ENCODE measurements at places on chromosomes 4 and X.

- no peak for DNase-seq
These were observed 246.2 kb upstream of the PITX2 start for GRCh38 chr4:110869114-110869513.

DNA sequence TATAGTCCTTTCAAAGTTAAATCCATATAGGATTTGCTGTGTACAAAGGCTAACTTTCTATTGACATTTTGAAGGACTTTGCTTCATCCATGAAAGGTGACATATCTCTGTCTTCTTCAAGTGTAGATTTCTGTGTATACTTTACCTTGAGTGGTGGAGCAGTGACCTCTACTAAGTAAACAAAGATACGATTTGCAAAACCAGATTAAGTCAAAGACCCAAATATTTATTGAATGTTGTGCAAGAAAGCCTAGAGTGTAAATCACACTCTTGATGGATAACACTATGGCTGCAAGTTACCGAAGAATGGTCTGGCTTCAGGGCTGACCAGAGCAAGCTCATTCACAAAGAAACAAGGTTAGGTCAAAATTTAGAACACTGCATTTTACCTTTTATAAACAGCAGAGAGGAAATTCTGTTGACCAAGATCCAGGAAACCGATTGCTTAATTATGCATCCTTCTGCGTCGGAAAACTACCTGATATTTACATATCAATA lies 5.4 kb upstream of the FGG start:
- no peak for DNase-seq

GRCh38 chr4:169080981-169081380 lies 70.9 kb upstream of the CBR4 start:
- no peak for DNase-seq

- DNase-seq, result no peak
These were observed 34.7 kb downstream of the TMPRSS11A start for GRCh38 chr4:67928546-67928945.

GRCh38 chrX:10653302-10653701 lies 32.9 kb upstream of the MID1 start:
- no peak for DNase-seq

DNA sequence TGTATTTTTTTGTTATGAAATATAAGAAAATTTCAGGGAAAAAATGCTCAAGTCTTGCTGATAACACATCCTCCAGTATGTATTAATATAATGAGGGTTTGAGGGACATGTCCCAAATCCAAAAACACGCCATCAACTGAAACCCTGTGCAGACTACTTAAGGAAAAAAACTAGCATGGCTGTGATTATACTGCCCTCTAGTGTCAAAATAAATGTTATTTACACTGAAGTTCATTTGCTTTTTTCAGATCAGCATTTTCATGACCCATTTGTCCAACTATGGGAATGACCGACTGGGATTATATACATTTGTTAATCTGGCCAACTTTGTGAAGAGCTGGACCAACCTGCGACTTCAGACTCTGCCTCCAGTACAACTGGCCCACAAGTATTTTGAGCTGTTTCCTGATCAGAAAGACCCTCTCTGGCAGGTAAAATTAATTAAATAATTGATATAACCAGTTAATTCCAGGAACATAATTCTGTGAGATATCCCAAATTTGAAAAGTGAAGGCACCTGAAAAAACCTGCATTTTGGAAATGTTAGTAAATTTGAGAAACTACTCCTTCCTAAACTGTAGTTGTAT lies 128.5 kb downstream of the PRSS12 start:
- DNase-seq, result no peak

DNA sequence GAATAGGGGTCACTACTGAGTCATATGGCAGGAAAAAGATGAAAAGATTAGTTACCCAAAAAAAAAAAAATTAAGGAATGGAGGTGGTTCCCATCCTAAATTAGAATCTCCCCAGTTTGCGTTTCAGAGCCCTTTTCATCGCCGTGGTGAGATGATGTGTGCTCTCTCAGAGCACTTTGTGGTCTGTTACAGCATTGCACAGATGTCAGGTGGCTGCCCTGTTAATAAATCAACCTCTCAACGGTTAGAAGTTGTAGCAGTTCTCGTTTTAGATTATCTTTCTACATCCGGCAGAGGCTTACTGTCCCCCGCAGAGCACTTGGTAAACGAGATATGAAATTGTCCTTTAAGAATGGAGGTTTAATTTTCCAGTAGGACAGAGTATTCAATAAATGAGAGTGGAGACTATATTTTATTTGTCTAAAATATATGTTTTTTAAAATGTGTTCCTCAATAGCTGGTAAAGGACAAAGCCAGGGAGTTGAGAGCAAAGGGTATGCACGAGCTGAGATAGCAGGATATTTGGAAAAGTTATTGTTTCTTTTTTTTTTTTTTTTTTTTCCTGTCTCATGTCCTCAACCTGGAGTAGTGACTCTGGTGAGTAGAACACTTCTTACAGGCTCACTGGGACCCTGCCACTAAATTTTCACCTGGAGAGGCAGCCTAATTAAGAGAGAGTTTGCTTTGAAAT lies 26.9 kb downstream of the AFF1 start:
- peak; percentile 26 for DNase-seq

DNA sequence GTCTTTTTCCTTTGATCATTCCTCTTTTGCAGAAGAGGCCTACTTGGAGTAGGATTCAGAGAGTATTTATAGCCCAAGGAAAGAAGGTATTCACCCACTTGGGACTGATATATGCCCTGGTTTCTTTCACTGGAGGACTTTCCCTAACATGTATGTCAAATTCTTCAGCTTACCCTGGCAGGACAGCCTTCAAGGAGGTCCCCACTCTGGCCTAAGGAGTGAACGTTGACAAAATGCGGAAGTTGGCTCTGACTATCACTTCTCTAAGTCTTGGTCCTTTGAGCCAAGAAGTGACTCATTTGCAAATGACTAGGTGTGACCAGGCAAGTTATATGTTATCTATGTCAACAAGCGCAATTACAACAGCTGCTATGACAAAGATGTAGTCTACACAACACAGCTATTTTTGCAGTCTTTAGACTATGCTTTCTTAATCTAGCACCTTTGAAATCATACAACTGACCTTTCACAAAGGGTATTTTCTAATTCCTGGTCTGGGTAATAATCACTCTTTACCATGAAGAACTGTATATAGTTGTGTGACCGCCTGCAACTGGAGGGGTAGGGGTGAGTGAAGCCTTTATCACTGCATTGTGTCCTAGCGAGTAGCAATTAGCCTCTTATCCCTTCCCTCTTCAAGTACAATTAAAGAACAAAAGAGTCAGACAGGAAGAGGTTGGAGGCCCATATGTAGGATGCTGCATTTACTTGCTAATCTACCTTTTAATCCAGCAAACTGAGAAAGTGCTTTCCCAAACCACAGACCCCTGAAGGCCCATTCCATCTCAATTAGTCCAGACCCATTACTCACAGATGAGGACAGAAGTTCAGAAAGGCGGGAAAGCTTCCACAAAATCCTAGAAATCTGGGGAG lies 50.1 kb downstream of the RASGEF1B start:
- DNase-seq, result peak; percentile 79

- no peak for DNase-seq
These were observed 181.4 kb upstream of the NEIL3 start for GRCh38 chr4:177128306-177128705.

DNA sequence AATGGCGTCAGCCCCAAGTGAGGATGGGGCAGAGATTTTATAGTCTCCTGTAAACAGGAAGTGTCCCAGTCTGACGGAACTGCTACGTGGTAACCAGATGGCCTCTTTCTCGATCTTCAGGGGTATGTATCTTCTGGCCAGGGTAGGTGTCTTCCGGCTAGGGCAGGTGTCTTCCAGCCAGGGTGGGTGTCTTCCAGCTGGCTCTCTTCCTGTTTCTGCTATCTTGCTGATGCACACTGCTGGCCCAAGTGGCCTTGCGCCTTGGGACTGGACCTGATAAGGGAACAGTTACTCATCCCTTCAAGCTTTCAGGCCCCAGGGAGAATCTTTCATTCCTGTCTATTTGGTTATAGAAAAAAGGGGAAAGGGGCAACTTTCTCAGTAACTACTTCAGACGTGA lies 178.7 kb upstream of the MAGEE2 start:
- no peak for DNase-seq

GRCh38 chrX:50469206-50469605 lies 1.4 kb downstream of the DGKK start:
- no peak for DNase-seq

GRCh38 chrX:109537324-109537665 lies 651 bp downstream of the NXT2 start:
- DNase-seq, result no peak

GRCh38 chr4:39068907-39069306 lies 6.9 kb downstream of the KLHL5 start:
- no peak for DNase-seq

GRCh38 chr4:40152637-40153036 lies 44.2 kb upstream of the RHOH start:
- no peak for DNase-seq

GRCh38 chrX:11781734-11782370 lies 23.8 kb downstream of the MSL3 start:
- no peak for DNase-seq

All from germinal center (tissue), 1 donor.